ENCODE measurements at places on chromosomes 4 and X. TPM values are rescaled to one million over a fixed set of nuclear protein-coding genes. Genes with fewer than 3 reads are reported as not detected.
A peak's percentile ranks its signal among the peaks of the same experiment; 100 is the strongest.

DNA sequence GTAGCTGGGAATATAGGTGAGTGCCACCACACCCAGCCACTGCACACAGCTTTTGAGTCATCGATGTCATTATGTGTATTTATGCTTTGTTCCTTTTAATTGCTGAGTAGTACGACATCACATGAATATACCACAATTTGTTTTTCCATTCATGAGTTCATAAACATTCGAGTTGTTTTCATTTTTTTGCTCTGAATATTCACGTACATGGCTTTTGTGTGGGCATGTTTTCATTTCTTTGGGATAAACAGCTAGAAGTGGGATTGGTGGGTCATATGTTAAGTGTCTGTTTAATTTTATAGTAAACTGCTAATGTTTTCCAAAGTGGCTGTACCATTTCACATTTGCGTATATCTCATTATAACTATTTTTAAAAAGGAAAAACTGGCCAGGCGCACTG is 45.1 kb upstream of the KDR start:
- DNase-seq: no peak

Gene EPGN
- 4.0 TPM for total RNA-seq

Gene KLHL4
- not detected for total RNA-seq

Gene KDR
- total RNA-seq: 4.3 TPM

DNA sequence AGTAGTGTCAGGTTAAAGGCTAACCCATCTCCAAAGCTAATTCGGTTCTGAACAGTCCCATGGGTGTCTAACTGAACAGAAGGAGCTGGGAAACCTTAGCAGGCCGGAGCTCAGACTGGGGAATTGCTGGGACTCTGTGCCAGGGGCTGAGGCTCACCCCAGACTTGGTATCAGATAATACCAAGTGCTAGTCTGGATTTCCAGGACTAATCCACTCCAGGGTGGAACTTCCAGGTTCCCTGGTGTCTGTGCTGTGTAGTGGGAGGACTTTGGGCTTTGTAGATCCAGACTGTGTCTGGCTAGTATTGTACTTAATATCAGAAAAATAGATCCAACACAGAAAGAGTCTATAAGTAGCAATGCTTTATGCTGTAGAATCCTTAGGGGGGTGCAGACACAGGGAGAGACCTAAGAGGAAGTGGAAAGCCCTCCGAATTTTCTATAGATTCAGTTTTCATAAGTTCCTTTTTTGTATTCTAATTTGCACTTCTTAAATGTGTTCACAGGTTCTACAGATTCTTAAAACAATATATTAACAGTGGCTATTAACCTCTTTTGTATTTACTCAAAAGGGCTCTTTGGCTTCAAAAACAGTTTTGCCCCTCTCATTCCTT is 4.1 kb downstream of the ZNF827 start:
- DNase-seq: no peak

GRCh38 chr4:186487726-186488125 is 67.6 kb downstream of the MTNR1A start:
- DNase-seq: no peak

GRCh38 chr4:159765382-159765781 is 662.5 kb downstream of the RAPGEF2 start:
- no peak for DNase-seq

GRCh38 chrX:12439416-12439815 is 301.1 kb downstream of the FRMPD4 start:
- DNase-seq: no peak

DNA sequence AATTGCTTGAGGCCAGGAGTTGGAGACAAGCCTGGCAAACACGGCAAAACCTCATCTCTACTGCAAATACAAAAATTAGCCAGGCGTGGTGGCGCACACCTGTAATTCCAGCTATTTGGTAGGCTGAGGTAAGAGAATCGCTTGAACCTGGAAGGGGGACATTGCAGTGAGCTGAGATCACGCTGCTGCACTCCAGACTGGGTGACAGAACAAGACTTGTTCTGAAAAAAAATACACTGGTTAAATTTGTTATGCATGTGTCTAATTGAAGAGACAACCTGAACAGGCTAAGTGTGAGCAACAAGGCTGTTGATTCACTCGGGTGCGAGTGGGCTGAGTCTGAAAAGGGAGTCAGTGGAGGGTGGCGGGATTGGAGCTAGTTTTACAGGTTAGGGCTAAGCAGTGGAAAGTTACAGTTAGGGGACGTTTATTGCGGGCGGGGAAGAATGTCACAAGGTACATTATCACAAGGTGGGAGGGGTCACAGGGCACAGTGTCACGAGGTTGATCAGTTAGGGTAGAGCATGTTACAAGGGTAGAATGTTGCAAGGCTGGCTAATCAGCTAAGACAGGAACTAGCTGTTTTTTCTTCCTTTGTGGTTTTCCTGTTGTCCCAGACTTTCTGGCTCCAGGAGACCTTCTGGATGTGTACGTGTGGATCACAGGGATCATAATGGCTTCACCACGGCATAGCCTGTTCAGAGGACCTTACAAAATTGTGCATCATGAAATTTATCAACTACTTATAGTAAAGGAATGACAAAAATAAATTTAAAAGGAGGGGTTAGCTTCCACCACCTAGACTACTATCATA is 115.8 kb downstream of the NAA11 start:
- peak; percentile 27 for DNase-seq

DNA sequence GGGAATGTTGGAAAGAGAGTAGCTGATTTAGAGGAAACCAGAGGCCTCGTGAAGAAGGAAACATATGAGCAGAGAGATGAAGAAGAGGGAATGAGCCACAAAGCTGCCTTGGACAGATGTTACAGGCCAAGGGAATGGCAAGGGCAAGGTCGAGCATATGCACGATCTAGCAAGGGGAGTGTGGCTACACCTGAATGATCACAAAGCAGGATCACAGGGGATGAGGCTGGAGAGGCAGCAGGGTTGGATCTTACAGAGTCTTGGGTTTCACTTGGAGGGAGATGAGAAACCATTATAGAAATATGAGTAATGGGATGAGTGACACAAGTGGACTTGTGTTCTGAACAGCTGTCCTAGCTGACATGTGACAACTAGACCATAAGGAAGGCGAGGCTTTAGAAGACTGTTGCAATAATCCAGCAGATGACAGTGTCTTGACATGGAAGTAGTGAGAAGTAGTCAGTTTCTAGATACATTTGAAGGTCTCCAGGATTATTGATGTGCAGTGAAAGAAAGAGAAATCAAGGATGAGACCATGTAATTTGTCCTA is 58.7 kb downstream of the RASGEF1B start:
- DNase-seq: no peak

Gene GAGE1
- not detected for total RNA-seq

Gene ATP10D
- 32.4 TPM for total RNA-seq

DNA sequence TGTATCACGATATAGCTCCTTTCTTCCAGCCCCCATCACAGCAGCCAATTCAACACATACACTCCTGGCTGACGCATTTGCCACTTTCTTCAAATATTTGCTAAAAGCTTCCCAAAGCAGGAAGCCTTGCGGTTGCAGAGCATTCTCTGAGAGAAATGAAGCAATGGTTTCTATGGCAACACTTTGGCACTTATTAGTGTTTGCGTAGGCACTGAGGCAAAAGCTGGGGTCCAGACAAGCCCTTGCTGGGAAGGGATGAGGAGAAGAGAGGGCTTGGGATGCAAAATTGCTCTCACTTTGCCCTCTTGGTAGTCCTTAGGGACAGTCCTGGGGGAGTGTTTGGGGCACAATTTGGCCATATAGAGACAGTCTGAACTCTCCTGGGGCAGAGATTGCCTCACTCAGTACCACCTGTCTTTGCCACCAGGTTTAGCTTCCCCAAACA is 55.0 kb upstream of the PAK3 start:
- DNase-seq: no peak
